ENCODE measurements at places on chromosomes 5 and 9.
A peak's percentile ranks its signal among the peaks of the same experiment; 100 is the strongest.

GRCh38 chr9:87197349-87198130, 250.2 kb upstream of the GAS1 start:
- DNase-seq, result no peak

GRCh38 chr5:10624206-10624605, 60.3 kb downstream of the ANKRD33B start:
- DNase-seq, result no peak

GRCh38 chr5:52727576-52727975, 60.1 kb upstream of the ITGA1 start:
- no peak for DNase-seq

GRCh38 chr9:21969011-21969940, 24.9 kb downstream of the CDKN2A start:
- no peak for DNase-seq

GRCh38 chr5:67998709-67999261, 216.8 kb upstream of the PIK3R1 start:
- no peak for DNase-seq

DNA sequence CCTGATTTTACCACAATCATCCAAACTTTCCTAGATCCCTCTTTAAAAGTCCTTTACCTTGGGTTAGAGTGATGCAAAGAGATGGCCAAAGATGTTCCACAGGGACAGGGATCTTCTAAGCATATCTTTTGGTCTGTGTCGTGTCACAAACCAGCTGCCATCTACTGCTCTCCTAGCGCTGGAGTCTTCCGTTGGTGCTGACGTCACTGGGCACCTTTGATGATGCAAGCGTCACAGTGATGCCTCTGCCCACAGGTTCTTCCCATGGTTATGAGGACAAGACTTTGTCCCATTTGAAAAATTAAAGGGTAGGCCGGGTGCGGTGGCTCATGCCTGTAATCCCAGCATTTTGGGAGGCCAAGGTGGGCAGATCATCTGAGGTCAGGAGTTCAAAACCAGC, 1.7 kb upstream of the GLT6D1 start:
- DNase-seq, result no peak

- DNase-seq, result no peak
Measured at GRCh38 chr5:59648949-59649921, 244.3 kb downstream of the PDE4D start.

GRCh38 chr9:973295-973834, 3.1 kb upstream of the DMRT3 start:
- DNase-seq, result no peak

- DNase-seq, result no peak
Measured at GRCh38 chr9:96487949-96488348, 38.0 kb downstream of the HABP4 start.

DNA sequence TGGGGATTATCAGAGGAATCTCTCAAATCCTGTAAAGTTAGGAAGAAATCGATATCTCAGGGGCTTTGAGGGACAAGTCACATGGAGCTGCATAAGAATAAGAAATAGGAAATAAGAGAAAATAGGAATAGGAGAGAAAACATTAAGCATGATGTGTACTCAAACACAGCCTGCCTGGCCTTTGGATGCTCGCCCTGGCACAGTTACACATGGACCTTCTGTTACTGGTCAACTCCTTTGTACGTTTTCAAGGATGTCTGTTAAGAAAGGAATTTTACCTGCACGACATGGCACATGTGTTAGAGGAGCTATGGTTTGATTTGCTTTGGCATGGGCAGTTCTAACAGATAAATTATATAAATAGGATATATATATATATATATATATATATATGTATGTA, 321.2 kb downstream of the CDH12 start:
- no peak for DNase-seq

- no peak for DNase-seq
Measured at GRCh38 chr9:11871852-11872251, 821.3 kb upstream of the TYRP1 start.

DNA sequence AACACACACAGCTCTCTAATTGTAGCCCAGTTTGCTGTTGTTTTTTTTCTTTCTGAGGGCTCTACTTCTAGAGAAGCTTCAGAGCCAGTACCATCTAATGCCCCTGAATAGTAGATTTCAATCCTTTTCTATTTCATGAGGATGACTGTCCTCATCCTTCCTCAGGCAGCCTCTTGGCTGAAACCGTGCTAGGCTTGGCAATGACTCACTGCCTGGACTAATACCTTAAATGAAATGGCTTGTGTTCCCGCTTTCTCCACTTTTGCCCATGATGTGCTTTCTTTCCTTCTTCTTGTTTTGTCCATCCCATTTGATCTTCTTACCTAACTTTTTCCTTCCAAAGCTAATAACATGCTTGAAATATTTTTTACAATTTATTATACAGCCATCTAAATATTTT, 80.1 kb downstream of the ITGA1 start:
- DNase-seq, result no peak

GRCh38 chr5:134489227-134489944, 36.1 kb upstream of the JADE2 start:
- no peak for DNase-seq

DNA sequence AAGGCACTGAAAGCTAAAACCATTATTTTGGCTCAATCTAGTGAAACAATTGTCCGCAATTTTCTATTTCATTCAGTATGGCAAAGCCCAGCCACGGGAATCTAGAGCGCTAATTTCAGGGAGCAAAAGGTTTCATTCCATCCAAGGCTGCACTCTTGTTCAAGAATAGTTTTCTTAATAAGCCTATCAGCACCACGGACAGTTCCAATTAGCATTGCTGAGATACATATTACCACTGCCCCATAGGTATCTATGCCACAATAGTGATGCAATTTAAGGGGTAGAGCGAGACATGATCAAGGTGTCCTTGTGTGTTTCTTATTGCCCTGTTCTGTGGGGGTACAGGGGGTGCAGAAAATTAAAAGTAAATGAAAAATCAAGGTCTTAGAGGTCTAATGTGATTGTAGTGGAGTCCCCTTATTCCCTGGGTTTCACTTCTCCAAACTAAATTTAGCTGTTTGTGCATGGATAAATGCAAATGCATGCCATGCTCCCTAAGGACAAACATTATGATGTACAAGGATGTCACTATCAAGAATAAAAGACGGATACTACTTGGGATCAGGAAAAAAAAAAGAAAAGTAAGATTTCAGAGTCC, 45.5 kb downstream of the SPOCK1 start:
- DNase-seq, result no peak

- DNase-seq, result no peak
Measured at GRCh38 chr5:104494083-104494482, 931.5 kb upstream of the NUDT12 start.

DNA sequence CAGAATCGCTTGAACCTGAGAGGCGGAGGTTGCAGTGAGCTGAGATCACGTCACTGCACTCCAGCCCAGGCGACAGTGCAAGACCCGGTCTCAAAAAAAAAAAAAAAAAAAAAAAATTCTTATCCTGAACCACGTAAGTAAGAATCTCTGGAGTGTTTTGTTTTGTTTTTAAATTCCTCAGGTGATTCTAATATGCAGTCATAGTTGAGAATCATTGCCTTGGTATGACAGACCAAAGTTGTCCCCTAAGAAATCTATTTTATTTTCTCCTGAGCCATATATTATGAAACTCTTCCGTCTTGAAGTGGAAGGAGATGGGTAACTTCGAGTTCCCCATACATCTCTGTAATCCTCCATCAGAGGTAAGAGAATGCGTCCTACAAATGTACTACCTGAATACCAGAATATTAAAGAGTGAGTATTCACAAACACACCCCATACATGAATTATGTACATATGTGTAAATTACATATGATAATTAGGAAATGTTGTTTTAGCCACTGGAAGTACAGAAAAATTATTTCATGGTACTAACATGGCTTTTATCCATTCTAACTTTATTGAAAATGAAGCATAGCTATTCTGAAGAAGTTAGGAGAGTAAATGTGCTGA, 26.7 kb upstream of the SVEP1 start:
- DNase-seq, result no peak

DNA sequence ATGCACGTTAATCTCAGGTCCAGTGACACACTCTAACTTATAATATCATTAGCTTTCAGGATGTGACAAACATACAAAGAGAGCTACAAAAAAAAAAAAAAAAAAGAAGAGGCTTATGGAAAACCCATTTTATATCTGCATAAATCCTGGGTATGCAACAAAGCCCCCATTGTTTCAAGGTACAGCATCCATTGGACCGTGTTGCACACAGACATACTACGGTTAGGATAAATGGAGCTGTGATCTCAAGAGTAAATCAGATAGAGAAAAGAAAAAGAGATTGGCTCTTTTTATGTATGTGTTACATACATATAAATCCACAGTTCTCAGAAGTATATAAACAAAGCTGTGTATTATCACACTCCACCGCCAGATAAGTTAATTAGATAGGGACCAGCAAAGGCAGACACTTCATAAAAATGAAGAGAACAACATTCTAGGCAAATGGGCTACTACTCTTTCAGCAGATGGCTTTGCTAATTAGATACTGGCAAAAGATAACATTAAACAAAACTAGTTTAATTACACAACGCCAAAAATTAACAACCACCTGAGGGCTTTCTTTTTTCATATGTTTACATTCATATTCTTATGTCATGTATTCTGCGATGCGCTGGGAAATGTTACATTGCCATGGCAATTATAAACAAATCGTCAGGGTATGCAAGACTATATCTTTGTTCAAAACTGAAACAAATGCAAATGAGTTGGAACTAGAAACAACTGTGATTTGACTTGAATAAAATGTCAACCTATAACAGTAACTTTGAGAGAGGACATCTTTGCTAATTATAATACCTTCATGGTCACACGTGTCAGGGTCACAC, 304.2 kb downstream of the SEMA5A start:
- DNase-seq, result no peak

GRCh38 chr5:41843456-41844370, 26.5 kb downstream of the OXCT1 start:
- no peak for DNase-seq

DNA sequence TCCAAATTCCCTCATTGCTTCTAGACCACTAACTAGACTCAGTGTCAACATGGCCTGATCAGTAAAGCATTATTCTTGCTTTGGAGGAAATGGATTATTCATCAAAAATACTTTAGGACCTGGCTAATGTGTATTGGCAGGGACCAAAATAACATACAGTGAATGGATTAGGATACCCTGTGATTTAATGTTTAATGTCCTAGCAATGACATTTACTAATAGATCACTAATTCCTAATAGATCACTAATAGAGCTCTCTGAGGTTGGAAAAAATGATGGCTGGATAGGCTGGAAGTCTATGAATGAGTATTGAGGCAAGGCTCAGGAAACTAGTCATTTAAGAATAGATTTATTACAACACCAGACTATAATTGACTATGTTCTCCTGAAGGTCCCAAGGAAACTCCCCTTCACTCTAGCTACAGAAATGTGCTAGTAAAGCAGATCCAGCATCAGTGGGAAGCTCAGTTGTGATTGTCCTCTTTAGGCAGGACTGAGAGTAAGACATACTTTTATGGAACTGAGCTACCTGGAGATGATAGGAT, 46.1 kb upstream of the CHSY3 start:
- no peak for DNase-seq

DNA sequence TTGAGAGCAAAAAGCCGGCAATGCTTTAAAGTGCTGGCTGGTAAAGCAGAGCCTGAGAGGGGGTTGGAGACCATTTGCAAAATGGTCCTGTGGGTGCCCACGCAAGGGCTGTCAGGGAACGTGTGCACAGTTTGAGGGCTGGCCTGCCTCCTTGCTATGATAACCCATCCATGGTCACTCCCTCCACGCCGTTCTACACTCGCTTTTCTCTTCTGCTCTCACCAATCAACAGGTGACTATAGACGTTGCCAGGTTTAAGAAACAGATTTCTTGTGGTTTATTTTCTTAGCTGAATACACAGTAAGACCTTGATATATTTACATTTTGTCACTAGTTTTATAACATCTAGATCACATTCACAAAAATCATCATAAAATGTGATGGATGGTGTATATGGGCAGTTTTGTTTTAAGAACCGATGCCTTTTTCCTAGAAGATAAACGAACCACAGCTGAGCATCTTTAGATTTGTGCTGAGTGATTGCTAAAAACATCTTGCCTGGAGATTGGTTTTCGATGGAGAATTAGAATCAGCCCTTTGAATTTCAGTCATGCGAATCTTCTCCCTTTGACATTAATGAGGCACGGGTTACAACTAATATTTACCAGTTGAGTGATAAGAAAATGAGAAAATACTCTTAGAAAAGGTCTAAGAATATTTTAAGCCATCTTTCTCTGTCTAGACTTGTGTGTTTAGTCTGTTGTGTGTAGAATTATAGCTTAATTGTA, 13.9 kb downstream of the MAP1B start:
- DNase-seq, result no peak

GRCh38 chr9:110742741-110743371, 74.3 kb downstream of the MUSK start:
- DNase-seq, result no peak

DNA sequence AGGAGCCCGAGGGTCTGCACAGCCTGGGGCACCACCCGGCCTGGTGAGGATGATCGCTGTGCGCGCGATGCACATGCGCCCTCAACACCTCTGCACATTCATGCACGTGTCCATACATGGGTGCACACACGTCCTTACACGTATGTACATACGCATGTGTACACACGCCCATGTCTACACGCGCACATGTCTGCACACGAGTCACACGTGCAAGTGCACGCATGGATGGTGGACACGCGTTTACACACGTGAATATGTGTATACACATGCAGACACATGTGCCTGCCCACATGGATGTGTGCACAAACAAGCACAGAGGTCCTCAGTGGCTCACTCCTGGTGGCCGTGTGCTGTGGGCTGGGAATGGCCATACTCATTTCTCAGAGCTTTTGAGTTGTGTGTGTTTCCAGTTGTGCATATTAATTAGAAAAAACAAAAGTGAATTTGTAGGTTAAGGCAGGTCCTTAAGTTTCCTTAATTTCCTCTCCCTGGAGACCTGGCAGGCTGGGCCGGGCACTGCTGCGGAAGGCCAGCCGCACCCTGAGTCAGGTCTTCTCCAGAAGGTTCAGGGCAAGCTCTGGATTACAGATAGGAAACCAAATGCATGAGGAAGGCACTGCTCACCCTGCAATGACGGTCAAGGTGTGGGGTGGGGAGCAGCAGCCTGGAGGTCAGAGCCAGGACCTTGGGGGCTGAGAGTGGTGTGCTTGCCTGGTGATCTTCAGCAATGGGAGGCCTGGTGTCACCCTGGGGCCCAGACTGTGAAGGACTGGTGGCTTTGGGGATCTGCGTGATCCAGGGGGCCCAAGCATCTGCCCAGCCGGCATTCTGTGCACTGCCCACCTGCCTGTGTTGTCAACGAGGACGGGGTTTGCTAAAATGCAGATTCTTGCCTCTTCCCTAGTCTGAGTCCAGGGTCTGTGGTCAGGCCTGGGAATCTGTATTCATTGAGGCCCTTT, 1.3 kb upstream of the RNU6ATAC start:
- peak; percentile 53 for DNase-seq

- no peak for DNase-seq
Measured at GRCh38 chr5:81708889-81709288, 42.0 kb downstream of the SSBP2 start.

- DNase-seq, result no peak
Measured at GRCh38 chr9:78893774-78894401, 597.0 kb downstream of the PSAT1 start.

- DNase-seq, result no peak
Measured at GRCh38 chr9:92001244-92001643, 51.2 kb upstream of the ROR2 start.

- no peak for DNase-seq
Measured at GRCh38 chr5:102583276-102584124, 84.7 kb upstream of the SLCO6A1 start.
